Activated T-cell treated with anti-CD3 and anti-CD28 coated beads, Interleukin-2, amount 50 U/mL, for 72 hours (primary cell): ENCODE measurements at places on chromosomes 12 and 14. TPM values are rescaled to one million over a fixed set of nuclear protein-coding genes. Genes with fewer than 3 reads are reported as not detected.

DNA sequence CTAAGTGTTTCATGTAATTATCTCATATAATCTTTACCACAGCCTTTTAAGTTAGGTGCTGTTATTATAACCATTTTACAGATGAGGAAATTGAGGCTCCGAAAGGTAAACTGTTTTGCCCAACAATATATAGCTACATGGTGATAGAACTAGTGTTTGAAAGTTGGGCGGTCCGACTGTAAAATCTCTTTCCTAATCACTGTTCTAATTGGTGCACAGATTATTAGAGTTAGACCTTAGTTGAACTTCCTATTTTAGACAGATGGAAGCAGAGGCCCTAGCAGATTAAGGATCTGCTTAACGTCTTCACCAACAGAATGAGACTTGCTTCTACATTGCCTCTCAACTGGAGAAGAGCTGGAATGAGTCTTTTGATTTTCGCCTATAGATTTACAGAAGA, 30.0 kb upstream of the DUSP6 start:
- DNase-seq: no peak

DNA sequence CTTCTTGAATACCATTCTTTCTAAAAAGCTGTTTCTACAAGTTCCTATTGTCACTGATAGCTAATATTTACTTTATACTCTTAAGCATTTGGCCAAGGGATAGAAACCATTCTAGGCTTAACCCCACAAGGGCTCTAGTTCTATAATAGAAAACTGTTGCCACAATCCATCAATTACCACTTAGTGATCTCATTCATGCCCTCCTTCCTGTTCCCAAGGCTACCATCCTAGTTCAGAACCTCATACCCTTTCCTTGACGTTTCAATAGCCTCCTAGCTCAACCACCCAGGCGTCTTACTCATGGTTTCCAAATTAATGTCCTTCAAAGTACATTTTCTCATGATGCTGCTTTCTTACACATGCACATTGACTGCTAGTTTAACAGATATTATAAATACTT, 493.5 kb downstream of the NAV3 start:
- DNase-seq: no peak

DNA sequence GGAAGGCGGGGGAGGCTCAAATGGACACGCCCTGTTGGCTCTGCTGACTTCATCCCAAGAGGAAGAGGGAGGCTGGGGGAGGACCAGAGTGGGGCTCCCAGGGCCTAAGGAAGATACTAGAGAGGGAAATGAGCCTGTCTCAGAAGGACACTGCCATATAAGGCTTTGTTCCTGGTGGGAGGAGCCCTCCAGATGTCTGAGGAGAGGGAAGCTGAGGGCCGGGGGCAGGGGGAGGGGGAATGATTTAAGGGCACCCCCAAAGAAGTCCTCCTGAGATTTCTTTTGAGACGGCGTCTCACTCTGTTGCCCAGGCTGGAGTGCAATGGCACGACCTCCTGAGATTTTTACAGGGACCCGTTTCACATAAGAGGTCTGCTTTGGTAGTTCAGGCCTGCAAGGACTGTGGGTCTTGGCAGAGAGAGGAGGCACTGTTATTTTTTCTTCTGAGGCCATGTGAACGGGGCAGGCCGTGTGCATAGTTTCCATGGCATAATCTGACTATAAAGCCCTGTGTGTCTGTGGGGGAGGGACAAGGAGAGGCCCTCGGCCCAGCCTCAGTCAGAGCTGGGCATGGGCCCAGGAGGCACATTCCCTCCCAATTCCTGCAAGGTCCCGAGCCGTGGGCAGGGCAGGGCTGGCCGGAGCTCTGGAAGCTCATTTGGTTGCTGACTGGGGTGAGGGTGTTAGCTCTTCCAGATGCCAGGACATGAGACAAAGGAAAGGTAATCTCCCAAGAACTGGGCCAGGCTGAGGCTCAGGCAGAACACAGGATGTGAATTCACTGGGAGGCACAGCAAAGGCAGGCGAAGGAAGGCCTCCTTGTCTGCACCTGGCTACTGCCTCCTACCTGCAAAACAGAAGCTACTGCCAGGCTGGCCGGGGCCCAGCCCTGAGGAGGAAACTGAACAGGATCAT, 22.2 kb upstream of the PLEKHG3 start:
- no peak for DNase-seq

Gene PELI2
- 11.3 TPM for total RNA-seq

- DNase-seq: no peak
Observed at GRCh38 chr14:56005191-56006053, 112.8 kb upstream of the PELI2 start.

GRCh38 chr12:127343940-127344339, 923.0 kb upstream of the TMEM132C start:
- no peak for DNase-seq

DNA sequence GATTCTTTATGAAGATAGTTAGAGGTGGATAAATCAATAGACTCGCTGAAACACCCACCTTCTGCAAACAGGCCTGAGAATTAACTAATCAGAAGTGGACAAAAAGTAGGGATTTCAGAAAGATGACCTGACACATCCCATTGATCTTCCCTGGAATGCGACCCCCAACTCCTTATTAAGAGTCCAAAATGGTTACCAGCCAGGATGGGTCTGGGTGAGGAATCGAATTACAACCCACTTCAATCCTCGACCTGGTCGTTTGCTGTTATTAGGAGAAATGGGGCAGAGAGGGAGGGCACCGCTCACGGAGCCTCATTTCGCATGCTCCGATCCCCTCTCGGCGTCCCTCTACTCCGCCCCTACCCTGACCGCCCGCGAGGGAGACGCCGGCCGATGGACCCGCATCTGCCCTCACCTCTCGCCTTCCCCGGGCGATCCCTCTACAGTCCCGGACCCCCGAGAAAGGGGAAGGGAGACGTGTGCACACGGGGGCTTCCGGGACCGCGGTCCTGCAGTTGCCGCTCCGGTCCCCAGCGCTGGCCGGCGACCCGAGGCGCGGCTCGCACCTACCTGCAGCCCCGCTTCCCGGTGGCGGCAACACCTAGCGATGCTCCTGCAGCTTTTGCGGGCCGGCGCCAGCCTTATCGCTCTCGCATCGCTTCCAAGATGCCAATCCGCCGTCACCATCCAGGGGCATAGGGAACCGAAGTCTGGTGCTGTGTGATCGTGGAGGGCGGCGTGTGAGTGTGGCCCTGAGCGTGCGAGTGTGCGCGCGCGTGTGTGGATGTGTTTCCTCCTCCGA, 69.3 kb upstream of the USP15 start:
- peak; percentile 8 for DNase-seq

DNA sequence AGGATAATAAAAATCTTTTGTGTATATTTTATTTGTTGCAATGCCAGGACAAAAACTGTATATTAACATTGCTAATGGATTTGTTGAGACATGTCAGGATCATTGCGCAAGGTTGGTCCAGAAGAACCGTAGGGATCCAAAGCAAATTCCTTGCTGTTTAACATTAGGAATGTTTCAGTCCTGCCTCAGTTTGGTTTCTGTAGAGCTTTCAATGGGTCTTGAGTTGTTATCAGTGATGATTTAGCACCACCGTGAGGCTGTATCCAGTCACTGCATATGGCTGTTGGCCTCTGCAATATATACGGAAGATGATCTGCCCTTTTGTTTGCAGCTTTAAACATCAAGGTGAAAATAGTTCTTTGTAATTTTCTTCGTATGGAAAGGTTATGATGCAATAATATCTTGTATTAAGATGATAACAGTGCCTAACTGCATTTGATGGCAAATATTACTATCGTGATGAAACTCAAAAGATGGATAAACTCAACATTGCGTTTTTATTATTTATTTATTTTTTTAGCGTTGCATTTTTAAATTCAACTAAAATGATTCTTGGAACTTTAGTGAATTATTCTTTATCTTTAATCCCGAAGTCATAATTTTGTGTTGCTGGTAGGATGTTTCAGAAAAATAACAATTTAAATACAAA, 231.2 kb downstream of the AKAP6 start:
- peak; percentile 40 for DNase-seq
